NCI-H1436 (cell line): ENCODE measurements at places on chromosomes 2 and 18.

- DNase-seq, result no peak
Measured at GRCh38 chr2:234863043-234863934, 88.5 kb upstream of the SH3BP4 start.

- no peak for DNase-seq
Measured at GRCh38 chr2:69103419-69103818, 90.4 kb downstream of the ANTXR1 start.

- no peak for DNase-seq
Measured at GRCh38 chr2:119522671-119523070, 1.6 kb downstream of the SCTR start.

DNA sequence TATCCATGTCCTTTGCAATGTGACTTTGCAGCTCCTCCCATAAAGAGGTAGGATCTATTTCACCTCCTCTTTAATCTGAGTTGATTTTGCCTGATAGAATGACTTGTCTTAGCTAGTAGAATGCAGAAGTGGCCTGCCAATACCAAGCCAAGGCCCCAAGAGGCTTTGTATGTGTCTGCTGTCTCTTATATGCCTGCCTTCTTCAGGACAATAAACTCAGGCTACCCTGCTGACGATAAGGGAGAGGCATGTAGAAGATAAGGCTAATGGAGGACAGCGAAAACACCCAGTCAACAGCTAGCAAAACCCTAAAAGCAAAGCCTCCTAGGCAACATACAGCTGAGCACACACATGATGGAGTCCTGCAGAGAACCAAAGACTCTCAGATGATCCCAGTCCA lies 1.8 kb upstream of the ZC3H8 start:
- no peak for DNase-seq

- no peak for DNase-seq
Measured at GRCh38 chr2:170034596-170034995, 143.4 kb upstream of the MYO3B start.

- DNase-seq, result no peak
Measured at GRCh38 chr18:39318462-39318861, 1752.9 kb upstream of the CELF4 start.

GRCh38 chr2:203534621-203535077 lies 452 bp downstream of the RAPH1 start:
- DNase-seq, result peak; percentile 12

- no peak for DNase-seq
Measured at GRCh38 chr2:163731735-163732134, 4.1 kb downstream of the FIGN start.

DNA sequence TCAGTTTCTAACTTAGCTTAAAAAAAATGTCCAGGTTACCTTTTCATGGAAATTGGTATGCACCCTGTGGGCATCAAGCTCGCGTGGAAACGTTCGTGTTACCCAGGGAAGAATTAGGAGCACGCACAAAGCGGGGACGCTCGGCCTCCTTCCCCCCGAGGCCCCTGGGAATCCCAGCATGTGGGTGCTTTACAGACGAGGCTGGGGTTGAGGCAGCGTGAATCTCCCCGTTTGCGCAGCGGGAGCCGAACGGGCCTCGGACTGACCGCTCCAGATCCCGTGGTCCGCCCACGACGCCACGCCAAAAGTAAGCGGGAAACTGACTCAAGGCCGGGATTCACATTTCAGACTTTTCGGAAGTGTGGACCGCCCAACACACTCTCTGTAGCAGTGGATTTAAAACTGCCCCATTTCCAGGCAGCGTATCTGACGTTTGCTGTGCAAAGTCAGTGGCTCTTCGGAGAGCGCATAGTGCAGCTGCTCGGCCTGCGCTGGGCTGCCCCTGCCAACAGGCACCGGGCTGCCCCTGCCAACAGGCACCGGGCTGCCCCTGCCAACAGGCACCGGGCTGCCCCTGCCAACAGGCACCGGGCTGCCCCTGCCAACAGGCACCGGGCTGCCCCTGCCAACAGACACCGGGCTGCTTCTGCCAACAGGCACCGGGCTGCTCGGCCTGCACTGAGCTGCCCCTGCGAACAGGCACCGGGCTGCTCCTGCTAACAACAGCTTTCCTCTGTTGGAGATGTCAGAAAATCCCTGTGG lies 49.7 kb downstream of the SH3YL1 start:
- no peak for DNase-seq

DNA sequence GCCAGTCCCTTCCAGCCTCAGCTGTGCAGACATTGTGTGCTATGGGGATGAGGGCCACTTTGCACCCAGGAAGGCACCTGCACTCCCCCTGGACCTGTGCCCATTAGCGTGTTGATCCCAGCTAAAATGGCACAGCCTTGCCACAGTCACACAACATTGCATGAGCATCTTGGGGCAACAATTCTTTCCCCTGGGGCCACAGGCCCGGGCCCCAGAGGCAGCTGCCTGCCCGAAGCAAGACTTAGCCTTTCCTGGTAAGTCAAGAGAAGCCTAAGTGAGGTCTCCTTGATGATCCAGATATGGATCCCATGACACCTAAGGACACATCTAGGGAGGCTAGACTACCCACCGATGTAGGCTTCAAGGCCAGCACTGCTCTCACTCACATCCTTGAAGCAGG lies 202.1 kb downstream of the BCL11A start:
- no peak for DNase-seq

DNA sequence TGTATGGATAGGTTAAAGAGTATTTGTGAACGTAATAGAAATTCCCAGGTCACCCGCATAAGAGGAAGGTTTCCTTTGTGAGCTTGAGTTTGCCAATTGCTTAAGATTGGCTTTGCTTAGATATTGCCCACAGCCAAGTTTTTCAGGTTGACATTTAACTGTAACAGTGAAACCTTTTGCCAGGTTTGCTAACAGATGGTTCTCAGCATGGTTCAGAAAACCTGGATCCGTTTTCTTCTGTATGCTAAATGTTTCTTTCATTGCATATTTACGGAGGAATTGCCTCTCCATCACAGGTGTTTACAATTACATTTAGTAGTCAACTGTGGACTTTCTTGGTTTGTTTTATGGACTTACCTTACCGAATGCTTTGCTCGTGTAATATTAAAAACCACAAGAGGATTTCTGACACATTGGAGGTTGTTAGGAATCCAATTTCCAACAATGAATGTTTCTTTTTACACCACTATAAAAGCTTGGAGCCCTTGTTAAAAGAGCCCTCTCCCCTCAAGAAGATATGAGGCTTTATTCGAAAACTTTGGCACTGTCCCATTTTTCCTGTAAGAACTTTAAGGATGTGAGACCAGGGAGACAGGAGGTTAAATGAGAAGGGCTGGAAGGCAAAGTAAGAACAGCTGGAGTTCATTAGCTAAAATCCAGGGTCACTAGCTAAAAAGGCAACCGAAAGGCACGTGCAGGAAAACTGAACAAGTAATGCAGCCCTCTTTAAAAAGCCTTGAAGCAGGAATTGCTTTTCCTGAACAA lies 7.8 kb downstream of the CDK15 start:
- DNase-seq, result no peak

DNA sequence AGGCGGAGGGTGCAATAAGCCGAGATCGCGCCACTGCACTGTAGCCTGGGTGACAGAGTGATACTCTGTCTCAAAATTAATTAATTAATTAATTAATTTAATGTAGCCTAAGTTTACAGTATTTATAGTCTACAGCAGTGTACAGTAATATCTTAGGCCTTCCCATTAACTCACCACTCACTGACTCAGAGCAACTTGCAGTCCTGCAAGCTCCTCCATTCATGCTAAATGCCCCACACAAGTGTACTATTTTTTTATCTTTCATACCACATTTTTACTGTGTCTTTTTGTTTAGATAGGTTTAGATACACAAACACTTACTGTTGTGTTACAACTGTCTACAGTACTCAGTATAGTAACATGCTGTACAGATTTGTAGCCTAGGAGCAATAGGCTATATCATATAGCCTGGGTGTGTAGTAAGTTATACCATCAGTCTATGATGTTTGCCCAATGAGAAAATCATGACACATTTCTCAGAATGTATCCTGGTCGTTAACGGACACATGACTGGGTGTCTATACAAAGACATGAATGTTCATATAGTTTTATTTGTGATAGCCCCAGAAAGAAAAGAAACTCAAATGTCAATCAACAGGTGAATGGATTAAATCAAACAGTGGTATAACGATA lies 15.8 kb upstream of the RNU2-63P start:
- no peak for DNase-seq

DNA sequence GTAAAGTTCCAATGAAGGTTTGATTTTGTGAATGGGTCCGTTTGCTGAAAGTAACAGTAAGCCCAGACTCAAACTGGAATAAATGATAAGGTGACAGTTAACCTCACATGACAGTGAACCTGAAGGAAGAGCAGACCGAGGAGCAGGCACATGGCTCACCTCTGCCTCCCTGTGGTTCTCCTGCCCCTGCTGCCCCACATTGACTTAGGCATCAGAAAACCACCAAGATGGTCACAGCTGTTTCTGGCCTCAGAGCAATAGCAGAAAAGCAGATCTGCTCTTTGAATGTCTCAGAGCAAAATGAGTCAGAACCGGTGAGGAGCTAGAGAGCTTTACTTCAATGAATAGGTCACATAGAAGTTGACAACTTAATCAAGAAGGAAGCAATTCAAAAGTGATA lies 487.6 kb downstream of the METTL4 start:
- DNase-seq, result no peak

- DNase-seq, result no peak
Measured at GRCh38 chr18:37734406-37734805, 168.8 kb upstream of the CELF4 start.

GRCh38 chr2:222622910-222623309 lies 33.0 kb downstream of the FARSB start:
- DNase-seq, result no peak

DNA sequence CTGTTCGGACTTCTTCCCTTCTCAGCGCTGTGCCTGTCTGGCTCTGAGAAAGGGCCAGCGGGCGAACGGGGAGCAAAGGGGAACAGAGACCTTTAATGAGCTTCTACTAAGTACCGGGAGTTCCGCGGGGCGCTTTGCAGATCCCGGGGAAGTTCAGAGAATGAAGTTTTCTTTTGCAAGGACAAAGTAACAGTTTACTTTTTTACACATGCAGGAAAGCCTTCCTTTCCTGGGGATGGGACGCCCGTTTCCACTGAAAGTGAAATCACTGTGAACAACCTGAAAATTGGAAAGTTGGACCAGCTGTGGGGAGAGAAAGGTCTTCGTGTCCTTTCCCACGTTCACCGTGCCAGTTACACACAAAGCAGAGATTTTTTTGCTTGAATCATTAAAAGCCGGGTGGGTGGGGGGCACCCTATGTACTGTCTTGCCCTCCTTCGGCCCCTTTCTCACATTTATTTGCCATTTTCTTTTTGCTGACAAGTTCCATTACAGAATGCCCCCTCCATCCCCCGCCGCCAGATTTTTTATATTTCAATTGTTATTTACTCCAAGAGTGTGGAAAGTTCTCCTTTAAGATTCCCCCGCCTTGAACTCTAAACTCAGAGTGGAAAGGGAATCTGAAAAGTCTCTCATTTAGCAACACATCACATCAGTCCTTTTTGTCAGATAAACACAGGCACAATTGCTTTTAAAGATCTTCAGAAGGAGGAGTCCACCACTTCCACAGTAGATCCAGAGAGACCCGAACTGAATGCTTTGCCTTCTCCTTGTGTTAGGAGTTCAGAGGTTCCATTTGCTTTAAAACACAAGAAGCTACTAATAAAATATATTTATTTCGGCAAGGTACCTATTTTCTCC lies 1.1 kb upstream of the FN1 start:
- DNase-seq, result no peak

GRCh38 chr2:222649801-222650200 lies 6.1 kb downstream of the FARSB start:
- DNase-seq, result no peak

DNA sequence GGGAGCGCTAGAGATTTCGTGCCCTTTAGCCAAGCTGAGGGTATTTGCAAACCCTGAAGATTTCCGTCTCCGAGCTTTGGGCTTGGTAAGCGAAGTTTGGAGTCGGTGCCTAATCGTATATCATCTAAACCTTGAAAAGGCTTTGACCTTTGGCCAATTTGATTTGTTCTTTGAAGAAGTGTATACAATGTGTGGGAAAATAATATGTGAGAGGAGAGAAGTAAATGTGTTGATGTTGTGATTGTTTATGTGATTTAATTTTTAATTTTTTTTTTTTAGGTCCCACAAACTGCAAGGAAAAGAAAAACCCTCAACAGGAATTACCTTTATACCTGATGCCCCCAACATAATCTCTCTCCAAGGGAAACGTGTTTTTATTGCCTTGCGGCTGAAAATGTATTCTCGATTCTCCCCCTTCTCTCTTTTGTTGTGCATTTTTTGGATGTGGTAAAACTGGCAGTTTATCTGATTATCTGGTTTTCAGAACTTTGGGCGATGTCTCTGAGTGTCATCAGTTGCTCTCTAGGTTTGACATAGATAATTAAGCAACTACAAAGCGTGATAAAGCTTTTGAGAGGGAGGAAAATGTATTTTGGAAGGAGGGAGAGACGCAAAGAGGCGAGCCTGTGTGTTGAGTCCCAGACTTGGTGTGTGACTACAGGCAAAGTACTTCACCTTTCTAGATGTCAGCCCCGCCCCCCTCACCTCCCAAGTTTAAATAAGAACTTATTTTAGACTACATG lies 912 bp upstream of the FBXO11 start:
- no peak for DNase-seq

DNA sequence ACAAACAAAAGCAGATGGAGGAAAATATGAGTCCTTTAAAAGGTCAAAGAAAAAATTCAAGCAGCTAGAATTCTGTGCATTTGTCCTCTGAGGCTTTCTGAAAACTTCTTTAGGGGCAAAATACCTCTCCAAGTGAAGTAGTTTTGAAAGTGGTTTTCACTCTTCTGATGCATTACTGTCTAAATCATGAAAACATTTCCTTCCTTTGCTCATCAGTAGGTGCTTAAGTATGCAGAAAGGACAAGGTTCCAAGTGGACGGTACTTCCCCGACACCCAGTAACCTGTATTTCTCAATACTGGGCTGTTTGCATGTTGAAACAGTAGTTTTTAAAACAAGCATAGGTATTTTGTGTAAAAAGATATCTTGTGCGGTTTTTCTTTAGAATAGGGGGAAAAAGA lies 189.1 kb upstream of the ERBB4 start:
- DNase-seq, result no peak

DNA sequence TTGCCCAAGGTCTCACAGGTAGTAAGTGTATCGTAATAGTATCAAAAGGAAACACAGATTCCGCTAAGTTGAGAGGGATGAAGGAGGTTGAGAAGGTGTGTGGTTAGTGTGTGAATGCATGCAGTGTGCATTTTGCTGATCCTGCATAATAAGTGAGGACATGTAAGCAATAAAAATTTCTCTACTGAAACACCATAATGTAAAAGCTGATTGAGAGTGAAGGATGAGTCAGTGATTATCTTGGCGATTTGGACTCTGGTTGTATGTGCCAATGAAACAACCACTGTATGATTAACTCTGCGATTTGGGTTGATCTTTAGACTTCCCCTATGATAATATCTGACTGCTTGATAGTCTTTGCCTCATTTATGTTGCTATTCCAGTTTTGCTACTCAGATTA lies 16.7 kb upstream of the ADGRF3 start:
- no peak for DNase-seq
